T-helper 1 cell (primary cell): ENCODE measurements at places on chromosomes 7 and 10.
A peak's percentile ranks its signal among the peaks of the same experiment; 100 is the strongest.

GRCh38 chr10:5958077-5958476, 19.3 kb downstream of the IL15RA start:
- no peak for DNase-seq

- no peak for DNase-seq
These were observed 156.8 kb upstream of the FRMD4A start for GRCh38 chr10:14487488-14487883.

DNA sequence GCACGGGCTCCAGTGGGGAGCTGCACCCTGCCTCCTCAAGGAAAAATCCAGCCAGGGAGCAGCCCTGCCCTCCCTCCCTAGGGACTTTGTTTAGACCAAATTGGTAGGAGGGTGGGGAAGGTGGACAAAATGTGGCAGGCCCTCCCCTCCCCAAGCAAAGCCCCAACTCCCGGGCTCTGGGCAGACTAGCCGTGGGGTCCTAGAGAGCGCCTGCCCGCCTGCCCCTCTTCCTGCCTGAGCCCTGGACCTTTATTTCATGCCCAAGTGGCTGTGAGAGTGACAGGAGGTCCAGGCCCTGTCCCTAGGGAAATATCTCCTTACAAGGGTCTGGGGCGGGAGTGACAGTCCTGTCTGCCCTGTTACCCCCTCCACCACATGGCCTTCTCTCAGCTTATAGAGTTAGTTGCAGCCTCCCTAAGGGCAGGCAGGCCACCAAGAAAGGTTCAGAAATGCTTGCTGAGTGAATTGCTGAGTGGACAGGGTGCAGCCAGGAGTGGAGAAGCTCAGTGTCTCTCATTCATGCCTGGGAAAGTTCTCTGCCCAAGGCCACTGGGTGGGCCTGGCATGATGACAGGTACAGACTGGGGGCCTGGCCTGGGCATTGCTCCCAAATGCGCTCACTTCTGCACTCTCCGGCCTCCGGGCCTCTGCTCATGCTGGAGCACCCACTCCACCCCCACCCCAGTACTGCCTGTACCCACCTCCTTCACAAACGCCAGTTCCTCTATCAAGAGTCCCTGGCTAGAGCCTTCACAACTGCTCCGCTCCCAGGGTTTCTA, 25.2 kb downstream of the DNAJB12 start:
- DNase-seq, result no peak

DNA sequence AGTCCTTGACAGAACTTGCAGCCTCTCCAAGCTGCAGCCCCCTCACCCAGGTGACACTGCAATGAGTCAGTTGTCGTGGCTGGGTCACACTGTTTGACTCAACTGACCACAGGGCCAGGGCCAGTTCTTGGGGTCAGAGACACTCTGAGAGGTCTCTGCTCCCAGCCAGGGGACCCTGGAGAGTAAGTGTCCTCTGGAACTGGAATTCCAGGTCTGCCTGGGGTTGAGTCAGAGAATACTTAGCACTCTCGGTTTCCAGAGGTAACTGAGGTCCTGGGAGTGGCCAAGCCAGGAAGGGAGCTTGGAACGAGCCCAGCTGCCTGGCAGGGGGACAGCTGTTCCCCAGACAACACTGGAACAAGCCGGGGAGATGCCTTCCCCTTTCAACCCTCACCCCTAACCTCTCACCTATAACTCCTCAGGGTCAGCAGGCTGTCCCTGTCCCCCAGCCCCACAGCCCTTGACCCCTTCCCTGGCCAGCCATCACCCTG, 2.2 kb upstream of the MYL10 start:
- no peak for DNase-seq

DNA sequence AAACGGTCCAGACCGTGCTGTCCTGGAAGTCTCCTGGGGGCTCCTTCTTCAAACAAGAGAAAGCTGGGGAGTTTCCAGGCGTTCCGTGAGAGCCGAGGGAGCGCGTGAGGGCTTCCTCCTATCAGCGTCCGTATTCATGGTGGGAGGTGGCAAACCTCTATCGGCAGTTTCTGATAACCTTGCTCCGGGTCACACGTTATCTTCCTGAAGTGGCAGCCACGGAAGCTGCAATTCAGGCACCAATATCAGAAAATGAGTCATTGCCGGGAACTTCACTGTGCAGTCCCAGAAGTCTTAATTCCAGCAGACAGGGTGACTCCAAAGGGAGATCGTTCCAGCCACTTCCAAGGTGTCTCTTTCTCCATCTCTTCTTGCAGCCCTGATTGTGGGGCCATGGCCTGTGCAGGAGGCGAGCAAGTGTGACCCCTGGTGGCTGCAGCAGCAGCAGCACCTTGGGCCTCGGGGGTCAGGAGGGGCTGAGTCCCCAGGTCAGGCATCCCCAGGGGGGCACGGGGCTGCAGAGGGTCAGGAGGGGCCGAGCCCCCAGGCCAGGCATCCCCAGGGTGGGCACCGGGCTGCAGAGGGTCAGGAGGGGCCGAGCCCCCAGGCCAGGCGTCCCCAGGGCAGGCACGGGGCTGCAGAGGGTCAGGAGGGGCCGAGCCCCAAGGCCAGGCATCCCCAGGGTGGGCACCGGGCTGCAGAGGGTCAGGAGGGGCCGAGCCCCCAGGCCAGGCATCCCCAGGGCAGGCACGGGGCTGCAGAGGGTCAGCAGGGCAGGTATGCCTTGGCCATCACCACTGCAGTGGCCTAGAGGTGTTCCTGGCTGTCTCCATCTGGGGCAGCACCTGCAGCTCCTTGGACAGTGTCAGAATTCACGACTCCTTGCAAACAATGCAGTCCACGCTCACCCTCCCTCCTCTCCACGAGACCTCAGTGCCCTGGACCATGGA, 538.7 kb downstream of the DNAJB6 start:
- peak; percentile 45 for DNase-seq

DNA sequence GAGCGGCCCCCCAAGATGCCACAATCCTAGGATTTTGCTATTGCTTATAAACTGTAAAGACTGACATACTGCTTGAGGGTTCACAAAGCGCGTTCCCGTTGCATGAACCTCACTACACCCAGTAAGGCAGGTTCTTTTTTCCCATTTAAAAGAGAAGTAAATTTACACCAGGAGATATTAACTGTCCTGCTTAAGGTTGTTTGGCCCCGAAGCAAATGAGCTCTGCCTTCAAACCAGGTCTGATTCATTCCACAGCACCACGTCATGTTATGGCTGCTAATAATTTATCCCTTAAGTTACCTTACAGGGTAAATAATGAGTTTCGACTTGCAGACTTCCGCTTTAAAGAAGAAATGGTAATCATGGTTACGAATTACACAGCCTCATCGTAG, 559 bp upstream of the FKBP14 start:
- no peak for DNase-seq

DNA sequence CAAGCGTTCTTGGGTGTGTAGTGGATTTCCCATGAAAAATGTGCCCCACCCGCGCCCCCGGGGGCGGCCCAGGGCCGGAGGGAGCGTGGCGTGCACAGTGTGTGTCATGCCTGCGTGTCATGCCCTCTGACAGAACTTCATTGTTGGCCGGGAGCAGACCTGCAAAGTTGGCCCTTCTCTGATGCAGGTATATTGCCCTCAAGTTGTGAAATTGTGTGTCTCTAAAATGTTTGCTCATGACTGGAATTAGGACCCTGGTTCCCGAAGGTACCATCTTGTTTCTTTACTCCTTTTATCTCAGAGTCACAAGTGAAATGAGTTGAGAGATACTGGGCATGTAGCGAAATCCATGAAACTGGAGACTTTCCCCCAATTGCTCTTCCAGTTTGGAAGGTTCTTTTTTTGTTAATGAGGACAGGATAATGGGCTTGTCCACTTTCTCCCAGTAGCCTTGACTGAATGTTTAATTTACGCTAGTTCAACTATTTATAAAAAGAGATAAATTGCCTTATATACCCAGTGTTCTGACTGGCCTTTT, 26.2 kb downstream of the ADK start:
- no peak for DNase-seq

- DNase-seq, result no peak
These were observed 38.1 kb downstream of the CFAP46 start for GRCh38 chr10:132904181-132904813.

DNA sequence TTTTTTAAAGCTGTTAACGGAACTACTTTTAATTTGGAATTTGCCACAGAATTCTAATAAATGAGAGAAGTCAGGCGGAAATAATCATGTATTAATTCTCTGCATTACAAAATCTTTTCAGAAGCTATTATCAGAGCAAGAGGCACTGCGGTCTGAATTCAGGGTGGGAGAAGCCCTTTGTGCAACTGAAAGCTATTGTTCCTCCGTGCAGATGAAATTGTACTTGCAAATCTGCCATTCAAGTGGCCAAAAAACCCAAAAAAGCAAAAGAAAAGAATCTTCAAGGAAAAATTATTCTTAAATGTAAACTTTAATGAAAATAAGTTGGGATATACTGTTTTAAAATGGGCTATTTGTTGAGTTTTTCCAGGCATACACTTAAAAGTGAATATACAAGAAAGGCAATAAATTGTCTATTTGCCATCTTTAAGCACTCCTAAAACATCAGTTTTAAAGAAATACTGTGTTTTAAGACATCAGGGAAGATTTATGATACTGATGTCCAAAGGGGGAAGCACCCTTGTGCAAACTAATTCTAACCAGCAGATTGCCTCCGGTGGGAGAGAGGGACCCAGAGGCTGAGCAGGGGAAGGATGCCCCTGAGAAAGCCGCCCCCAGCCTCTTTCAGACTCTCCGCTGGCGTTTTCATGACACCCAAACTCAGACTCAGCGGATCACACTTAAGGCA, 351.2 kb downstream of the DNAJB6 start:
- no peak for DNase-seq

GRCh38 chr7:1853986-1854865, 184.1 kb downstream of the ELFN1 start:
- DNase-seq, result no peak

- DNase-seq, result no peak
These were observed 136.3 kb downstream of the DPY19L1 start for GRCh38 chr7:34900891-34901513.

- DNase-seq, result no peak
These were observed 208.1 kb downstream of the KIAA1217 start for GRCh38 chr10:24417053-24417452.

GRCh38 chr10:35546824-35547225, 58.3 kb upstream of the GJD4 start:
- DNase-seq, result no peak

DNA sequence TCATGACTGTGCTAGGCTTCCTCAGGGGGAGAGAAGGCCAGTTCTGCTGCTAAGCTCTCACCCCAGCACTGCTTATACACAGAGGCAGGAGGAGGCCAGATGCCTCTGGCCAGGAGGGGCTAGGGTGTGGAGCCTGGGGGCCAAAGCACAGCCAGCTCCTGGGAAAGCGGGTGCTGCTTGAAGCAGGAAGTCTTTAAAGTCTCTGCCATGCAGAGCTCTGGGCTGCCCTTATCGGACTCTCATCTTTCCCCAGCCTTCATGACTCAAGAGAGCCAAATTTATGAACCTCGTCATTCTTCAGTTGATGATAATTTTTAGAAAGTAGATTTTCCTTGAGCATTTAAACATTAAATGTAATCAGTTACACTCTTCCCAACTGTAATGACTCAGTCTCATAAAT, 11.2 kb upstream of the TSPAN14 start:
- no peak for DNase-seq

- DNase-seq, result no peak
These were observed 72.5 kb upstream of the GSDME start for GRCh38 chr7:24829787-24830186.

DNA sequence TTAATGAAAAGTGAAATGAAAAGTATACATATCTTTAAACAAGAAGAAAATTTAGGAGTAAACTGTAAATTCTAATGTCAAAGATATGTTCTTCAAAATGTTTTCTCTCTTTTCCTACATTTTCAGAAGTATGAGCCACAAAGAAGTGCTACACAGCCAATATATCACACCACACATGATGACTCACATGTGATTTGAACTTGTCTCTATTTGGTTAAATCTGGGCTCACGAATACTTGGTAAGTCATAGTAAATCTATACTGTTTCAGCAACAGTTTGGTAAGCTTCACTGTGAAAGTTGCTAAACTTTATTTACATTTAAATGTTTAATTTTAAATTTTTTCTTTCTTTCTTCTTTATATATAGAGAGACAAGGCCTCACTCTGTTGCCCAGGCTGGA, 380.6 kb upstream of the IGFBP3 start:
- no peak for DNase-seq

DNA sequence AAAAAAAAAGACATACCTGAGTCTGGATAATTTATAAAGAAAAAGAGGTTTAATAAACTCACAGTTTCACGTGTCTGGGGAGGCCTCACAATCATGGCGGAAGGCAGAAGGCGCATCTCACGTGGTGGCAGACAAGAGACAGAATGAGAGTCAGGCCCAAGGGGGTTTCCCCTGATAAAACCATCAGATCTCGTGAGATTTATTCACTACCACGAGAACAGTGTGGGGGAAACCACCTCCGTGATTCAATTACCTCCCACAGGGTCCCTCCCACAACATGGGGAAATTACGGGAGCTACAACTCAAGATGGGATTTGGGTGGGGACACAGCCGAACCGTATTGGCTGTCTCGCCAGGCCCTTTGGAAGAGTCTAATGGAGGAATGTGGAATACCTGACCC, 9.0 kb upstream of the MAFK start:
- no peak for DNase-seq

DNA sequence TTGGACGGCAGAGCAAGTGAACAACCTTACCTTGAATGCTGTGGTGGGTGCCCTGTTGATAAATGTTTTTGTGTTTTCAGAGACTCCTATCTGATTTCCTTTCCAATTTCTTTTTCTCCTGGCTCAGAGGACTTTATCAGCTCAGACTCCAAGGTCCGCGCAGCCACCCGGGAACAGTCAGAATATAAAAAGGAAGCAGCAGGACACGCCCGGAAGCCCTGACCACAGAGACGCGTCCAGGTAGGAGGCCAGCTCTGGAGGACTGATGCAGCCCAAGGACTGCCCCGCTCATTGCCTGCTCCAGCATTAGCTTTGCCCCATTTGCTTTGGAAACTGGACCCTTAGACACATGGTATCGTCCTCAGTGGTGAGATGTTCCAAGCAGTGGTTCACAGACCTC, 61.3 kb downstream of the TACC2 start:
- no peak for DNase-seq

GRCh38 chr10:35386594-35387174, 50.4 kb downstream of the CCNY start:
- DNase-seq, result no peak

GRCh38 chr7:150685219-150686029, at the start of gene GIMAP2:
GIMAP2 (plus strand) TSS chr7:150685706; CDS start chr7:150687060, 1,354 bp downstream.
- DNase-seq, result no peak

DNA sequence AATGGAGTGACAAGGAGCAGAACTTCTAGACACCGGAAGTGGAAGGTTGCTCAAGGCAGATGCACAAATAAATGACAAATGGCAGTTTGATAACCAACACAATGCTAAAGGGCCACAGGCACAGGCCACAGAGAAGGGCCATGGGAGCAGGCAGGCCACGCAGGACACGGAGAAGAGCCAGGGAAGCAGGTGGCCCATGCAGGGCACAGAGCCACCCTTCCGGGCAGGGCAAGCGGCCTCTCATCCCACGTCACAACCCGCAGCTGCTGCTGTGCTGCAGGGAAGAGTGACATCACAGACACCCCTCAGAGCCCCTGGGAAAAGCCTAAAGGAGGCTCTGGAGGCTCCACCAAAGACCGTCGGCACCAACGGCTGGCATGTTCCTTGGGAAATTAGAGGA, 328.5 kb downstream of the PTPRN2 start:
- DNase-seq, result no peak

GRCh38 chr10:73083221-73083620, 13.4 kb downstream of the P4HA1 start:
- no peak for DNase-seq
